Stimulated activated CD4-positive, alpha-beta T cell treated with anti-CD3 and anti-CD28 coated beads, Interleukin-1b, Interleukin-23, amount 100 ng/mL, for 1 hour (primary cell): ENCODE measurements at places on chromosomes 16 and 17.

- DNase-seq: no peak
Measured at GRCh38 chr17:41013181-41013580, 4.3 kb upstream of the KRTAP3-1 start.

- no peak for DNase-seq
Measured at GRCh38 chr16:1915732-1916639, 2.2 kb downstream of the HS3ST6 start.

- no peak for DNase-seq
Measured at GRCh38 chr17:82734987-82735866, at the start of gene FN3K. FN3K (plus strand) TSS chr17:82735615; CDS start chr17:82735637, 22 bp downstream.

DNA sequence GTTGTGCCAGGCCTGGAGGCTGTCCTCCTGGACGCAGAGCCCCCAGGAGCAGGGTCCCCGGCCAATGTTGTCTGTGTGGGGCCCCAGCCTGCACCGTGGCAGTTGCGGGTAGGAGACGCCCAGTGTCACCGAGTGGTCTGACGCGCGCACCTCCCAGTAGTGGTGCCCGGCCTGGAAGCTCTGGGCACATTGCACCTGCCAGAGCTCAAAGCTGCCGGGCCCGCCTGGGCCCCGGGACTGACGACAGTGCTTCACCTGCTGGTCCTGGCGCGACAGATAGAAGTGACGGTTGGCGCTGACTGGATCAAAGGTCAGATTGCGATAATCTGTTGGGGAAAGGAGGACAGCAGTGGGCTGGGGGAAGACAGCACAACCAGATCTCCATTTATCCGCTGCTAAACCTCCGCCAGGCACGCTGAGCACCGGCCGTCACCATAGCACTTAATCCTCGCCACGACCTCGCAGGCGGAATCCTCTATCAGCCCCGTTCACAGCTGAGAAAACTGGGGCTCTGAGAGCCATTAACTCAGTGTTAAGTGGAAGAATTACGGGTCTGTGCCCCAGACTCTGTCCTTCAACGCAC is 5.6 kb downstream of the TRIM65 start:
- DNase-seq: no peak

DNA sequence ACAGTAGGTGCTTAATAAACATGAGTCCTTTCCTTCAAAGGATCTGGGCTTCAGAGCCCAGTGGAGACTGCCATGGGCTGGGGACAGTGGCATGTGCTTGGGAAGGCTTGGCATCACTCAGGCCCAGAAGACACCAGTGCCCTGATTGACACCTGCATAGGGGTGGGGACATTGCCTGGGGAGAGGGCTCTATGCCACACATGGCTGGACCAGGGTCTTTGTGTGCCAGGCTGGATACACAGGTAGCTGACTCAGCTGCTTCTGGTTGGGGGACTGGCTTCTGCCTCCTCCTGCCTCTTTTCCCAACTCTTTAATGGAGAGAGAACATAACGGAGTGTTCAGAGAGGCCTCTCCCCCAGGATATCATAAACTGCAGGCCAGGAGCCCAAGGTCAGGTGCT is 93.1 kb upstream of the TMEM97 start:
- DNase-seq: no peak

DNA sequence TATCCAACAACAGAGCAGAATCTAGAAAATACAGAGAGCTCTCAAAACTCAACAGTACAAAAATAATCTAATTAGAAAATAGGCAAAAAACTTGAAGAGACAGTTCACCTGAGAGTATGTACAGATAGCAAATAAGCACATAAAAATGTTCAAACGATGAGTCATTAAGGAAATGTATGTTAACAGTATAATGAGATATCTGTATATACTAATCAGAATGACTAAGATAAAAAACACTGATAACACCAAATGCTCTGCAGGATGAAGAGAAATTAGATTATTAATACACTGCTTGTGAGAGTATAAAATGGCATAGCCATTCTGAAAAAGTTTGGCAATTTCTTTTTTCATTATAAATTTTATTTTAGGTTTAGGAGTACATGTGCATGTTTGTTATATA is 1307.6 kb upstream of the GOT2 start:
- no peak for DNase-seq

GRCh38 chr17:33493566-33493965 is 200.5 kb upstream of the ASIC2 start:
- no peak for DNase-seq

DNA sequence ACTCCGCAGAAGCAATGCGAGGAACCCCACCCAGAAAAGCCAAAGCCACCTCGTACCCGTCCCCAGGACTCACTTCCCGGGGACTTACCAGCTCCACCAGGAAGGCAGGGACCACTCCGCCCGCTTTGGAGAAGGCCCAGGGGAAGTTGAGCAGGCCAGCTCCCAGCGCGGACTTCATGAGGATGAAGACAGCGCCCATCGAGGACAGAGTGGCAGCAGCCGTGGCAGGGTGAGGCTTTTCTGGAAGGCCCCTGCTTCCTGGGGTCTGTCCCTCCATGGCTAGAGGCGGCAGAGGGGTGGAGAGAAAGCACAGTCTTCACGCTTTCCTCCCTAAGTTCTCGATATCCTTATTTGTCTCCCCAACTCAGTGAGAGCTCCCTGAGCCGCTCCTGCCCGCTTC is 714 bp downstream of the SLC38A8 start:
- no peak for DNase-seq

GRCh38 chr16:11276143-11276895 is at the start of gene PRM2:
PRM2 (minus strand) TSS chr16:11276480; CDS start chr16:11276370, 110 bp downstream.
- no peak for DNase-seq

GRCh38 chr16:58047557-58048348 is 22.2 kb downstream of the MMP15 start:
- no peak for DNase-seq

- DNase-seq: no peak
Measured at GRCh38 chr16:88407042-88407420, 24.3 kb downstream of the ZNF469 start.

DNA sequence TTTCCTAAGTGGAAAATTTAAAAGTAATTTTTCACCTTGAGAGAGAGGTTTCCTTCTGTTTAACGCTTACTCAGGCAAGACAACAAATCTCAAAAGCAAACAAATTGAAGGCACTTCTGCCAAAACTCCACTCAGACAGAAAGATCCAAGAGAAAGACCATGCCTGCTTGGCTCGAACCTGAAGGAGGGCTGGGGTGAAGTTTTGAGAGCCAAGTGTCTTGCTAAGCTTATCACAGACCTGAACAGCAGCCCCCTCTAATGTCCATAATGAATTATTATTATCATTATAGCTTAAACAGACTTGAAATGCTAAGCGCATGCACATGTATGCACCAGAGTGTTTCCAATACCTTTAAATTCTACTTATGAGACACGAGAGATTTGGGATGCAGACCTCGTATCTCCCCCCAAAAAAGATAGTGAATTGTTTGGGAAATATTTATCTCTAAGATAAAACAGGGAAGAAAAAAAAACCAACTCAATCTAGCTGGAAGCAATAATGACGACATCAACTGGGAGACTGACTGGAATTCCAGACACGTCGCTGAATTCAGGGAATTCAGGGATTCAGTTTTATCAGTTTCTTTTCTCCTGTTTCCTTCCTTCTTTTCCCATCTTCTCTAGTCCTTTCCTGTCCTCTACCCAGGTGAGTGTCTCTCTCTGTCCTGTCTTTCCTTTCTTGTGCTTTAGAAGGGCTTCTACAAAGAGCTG is 473.2 kb downstream of the RBFOX1 start:
- DNase-seq: no peak

GRCh38 chr17:7238420-7239090 is 702 bp downstream of the PHF23 start:
- DNase-seq: no peak

DNA sequence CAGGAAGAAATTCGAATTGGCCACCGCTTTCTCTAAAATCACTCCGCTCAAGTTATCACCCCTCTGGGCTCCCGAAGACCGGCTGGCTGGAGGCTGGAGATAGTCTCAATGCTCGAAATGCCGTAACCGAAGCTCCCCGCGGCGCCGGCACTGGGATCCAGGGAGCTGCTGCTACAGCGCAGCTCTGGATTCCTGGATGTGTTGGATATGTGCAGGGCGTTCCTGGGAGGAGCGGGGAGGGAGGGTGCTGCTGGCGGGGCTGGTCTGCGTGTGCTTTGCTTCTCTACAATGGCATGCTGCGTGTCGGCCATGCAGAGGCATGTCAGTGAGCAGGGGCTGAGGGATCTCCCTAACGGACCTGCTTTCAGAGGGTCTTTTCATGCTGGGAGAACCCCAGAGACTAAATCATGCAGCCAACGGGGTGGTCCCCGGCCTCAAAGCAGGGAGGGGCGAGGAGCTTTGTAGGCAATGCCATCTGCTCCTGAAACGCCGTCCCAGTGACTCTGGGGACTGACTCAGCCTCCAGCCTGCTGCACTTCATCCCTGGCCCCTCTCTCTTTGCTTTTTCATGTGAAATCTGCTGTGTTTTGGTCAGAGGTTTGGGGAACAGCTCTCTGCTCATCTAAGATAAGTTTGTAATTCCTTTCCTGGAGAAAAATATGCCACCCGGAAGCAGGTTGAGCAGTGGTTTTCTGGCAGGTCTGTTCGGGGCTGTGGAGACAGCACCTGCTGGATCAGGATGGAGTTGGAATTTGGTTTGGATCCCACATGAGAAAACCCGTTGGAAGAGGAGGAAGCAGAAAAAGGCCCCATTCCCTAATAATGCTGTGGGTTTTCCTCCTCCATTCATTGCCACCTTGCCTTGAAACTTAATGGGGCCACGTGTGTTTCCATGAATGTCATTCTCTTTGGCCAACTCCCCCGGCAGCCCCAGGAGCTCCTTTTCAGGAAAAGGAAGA is 311.4 kb downstream of the SEC14L1 start:
- no peak for DNase-seq

GRCh38 chr16:85614338-85615013 is 1.4 kb downstream of the GSE1 start:
- DNase-seq: no peak

DNA sequence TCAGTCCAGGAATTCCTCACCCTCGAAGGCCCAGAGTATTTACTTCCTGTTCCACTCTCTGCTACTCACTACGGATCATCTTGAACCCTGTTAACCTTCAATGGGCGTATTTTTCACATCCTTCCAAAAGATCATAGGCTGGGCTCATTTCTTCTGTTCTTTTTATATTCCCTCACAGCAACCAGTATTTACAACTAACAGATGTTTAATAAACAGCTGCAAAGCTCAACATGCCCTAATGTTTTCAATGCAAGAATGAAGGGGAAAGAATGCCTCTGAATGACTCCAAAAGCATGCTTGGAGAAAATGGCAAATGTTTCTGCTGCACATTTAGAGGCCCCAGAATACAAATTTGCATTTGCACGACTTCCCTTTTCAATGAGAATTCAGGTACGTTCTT is 174.9 kb downstream of the ZFHX3 start:
- DNase-seq: no peak

DNA sequence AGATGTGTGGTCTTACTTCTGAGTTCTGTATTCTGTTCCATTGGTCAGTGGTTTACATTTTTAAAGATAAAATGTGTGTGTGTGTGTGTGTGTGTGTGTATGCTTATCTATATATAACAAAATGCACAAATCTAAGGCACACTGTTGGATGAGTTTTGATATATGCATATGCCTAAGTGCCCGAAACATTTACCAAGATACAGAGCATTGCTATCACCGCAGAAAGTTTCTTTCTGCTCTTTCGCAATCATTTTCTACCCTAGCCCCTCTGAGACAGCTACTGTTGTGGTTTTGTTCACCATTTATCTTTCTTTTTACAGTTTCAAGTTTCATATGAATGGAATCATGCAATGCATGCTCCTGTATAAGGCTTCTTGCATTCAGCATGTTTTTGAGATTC is 97.0 kb downstream of the MRTFB start:
- DNase-seq: no peak

GRCh38 chr17:33106525-33107165 is 115.0 kb downstream of the SPACA3 start:
- DNase-seq: no peak

DNA sequence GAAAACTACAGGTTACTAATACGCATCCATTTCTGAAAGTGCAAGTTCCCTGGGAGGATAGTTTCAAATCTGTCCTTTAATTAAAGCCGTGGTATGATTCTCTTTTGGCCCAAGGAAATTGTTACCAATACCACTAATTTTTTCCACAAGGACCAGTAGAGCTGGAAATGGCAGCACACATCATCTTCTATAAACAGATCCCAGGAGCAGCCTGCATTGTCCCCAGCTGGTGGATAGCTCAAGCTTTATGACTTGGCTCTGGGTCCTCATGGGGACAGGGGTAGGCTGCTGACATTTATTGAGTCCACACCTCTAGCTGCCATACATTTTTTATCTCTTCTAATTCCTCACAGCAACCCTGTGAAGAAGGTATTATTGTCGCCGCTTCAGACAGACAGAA is 35.8 kb upstream of the BHLHA9 start:
- no peak for DNase-seq

DNA sequence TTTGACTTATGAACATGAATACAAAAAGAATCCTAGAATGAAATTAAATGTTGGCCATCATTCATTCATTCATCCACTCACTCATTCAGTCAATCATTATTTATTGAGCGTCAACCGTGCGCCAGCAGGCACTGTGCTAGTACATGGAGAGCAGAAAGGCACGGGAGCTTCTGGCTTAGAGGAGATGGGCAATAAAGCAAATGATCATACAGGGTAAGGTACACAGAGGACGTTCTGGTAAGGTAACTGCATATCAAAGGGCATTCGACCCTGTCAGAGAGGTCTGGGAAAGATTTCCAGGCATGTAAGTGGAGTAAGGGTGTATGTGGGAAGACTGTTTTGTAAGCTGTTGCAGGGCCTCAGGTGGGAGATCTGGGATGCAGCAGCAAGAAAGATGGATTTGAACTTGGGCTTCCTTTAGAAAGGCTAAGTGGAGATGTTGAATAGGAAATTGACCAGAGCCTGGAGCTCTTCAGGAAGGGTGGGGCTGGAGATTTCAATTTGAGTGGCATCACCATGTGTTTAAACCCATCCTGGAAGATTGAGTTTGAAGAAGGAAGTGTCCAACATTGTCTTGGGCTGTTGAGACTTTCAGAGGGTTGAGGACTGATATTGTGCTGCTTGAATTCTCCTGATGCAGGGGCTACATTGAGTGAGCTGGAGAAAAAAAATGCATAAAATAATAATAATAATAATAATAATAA is 2.8 kb upstream of the MSI2 start:
- DNase-seq: no peak

DNA sequence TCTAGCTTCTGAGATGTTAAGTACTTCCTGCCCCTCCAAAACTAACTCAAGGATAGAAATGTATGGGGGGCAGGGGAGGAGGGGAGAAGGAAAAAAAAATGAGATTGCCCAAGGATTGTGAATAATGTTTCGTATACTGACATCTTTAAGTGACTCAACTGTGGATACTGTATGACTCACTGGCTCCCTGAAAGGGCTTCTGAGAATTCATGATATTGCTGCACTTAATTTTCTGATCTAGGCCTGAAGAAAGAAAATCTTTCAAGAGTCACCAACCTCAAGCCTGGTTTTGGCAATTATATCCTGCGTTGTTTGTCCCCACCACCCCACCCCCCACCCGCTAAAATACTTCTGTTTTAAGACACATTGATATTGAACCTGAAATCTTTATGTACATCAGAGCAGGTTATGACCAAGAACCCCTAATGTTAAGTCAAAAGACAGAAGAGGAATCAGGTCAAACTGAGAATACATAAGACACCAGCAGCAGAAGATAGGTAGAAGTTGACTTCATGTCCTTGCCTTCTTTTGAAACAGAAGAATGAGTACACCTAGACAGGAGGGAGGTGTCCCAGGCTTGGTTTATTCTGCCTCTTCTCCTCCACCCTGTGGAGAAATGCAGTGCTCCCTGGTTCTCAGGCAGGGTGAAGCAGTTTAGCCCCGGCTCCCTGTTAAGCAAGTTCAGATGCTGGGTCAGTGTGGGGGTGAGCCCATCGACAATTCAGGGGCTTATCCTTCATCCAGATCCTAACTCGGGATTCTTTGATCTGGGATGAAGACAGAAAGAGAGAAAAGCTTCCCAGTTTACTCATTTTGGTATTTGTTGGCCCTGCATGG is 3.3 kb upstream of the FBXL20 start:
- DNase-seq: no peak
